ENCODE measurements at places on chromosomes 1 and 21.
A peak's percentile ranks its signal among the peaks of the same experiment; 100 is the strongest.

- DNase-seq: no peak
Measured at GRCh38 chr21:38965241-38965640, 159.5 kb downstream of the ETS2 start.

DNA sequence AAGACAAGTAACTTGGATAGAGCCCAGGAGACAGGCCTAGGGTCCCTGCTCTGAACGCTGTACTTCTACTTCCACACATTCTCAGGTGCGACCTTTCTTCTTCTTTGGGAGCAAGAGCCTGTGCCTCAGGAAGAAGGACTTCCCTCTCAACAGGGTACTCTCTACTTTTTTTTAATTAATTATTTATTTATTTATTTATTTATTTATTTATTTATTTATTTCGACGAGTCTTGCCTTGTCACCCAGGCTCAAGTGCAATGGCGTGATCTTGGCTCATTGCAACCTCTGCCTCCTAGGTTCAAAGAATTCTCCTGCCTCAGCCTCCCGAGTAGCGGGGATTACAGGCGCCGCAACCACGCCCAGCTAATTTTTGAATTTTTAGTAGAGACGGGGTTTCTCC lies 361.6 kb downstream of the FAM72C start:
- DNase-seq: no peak

- no peak for DNase-seq
Measured at GRCh38 chr1:204143276-204144041, 8.4 kb downstream of the ETNK2 start.

- no peak for DNase-seq
Measured at GRCh38 chr1:151843398-151843797, 3.8 kb upstream of the C2CD4D start.

DNA sequence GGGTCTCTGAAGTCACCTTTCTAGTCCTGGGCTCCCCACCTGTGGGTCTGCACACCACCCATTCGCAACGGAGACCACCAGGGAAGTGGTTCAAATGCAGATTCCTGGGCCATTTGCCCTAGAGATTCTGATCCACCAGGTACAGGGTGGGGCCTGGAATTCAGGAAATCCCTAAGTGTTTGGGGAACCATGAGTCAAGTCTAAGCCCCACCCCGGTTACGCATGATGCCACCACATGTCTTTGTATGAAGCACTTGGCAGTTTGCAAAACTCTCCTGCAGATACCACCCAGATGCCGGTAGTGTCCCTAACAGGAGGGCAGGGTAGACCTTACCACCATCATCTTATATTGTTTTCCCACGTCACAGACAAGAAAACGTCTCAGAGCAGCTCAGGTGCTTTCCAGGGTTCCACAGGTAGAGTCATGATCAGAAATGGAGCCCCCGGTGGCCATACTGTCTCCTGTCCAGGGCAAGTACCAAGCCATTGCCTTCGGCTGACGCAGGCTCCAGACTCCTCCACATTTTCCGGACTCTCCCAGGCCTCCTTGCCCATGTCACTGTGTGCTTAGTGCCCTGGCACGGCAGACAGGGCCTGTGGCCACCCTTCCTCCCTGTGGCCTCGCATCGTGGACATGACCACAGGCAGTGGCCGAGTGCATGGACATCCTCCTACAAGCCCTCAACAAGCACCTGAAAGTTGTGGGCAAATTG lies 89.2 kb upstream of the TMEM51 start:
- no peak for DNase-seq

DNA sequence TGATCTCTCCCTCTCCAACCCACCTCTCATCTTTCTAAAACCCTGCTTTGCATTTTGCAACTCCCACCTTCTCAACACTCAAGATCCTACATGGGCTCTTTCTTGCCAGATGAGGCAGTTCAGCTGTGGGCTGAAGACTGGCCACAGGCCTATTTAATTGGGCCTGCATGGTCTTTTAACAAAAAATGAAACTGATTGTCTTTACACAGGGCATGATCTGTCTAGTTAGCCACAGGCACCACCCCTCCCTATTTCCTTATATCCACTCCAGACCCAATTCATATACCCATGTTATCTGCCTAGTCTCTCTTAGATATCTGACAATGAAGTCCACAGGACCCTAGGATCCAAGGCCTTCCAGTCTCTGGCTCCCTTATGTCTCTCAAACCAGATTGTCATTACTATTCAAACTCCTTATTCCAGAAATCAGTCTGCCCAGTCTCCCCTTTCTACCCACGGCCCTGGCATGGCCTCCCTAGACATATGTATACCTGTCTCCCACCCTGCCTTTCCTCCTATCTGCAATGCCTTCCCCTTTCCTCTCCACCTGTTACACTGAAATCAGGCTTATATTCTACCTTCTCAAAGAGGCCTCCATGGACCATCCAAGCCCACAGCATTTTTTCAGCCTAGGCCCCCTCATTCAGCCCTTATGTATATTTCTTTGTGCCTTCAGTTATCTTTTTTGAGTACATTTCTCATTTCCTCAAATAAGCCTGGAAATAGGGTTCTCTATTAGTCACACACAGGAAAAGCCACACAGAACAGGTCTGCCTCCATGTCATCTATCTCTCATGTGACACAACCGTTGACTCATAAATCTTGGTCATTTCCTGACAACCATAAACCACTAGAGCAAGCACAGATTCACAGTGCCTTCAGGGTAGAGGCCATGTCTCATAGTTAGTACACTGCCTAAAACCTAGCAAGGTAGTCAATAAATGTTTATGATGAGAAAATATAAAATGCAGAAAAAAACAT lies 39.0 kb downstream of the LPAR3 start:
- peak; percentile 85 for DNase-seq
